ENCODE measurements at places on chromosomes 2 and 18. TPM values are rescaled to one million over a fixed set of nuclear protein-coding genes. Genes with fewer than 3 reads are reported as not detected.

The TRAPPC12 gene
- total RNA-seq, result 57.2 TPM

The SERPINB13 gene
- not detected for total RNA-seq

The ILKAP gene
- 38.6 TPM for total RNA-seq

The ZNF804A gene
- total RNA-seq, result not detected

The CIB4 gene
- 0.42 TPM for total RNA-seq

The DSC3 gene
- total RNA-seq, result 1.5 TPM

The L3MBTL4 gene
- not detected for total RNA-seq

The ALPP gene
- total RNA-seq, result 20.3 TPM

The CTAGE1 gene
- not detected for total RNA-seq

The RNF181 gene
- 165 TPM for total RNA-seq

The VAMP5 gene
- total RNA-seq, result not detected

The FAHD2A gene
- total RNA-seq, result 29.3 TPM

The SERPINB11 gene
- not detected for total RNA-seq

The RUFY4 gene
- not detected for total RNA-seq

The KIAA2012 gene
- total RNA-seq, result not detected

The TMEM247 gene
- total RNA-seq, result not detected

The LYPD1 gene
- total RNA-seq, result 16.2 TPM

The RNF125 gene
- 0.25 TPM for total RNA-seq

The ADAM23 gene
- total RNA-seq, result 9.9 TPM

The TUBA4B gene
- 0.16 TPM for total RNA-seq

The RBMS1 gene
- total RNA-seq, result 56.6 TPM

The ALLC gene
- total RNA-seq, result 0.11 TPM
